ENCODE measurements at places on chromosomes 1 and 21. TPM values are rescaled to one million over a fixed set of nuclear protein-coding genes. Genes with fewer than 3 reads are reported as not detected.

VANGL2 gene
- 3.4 TPM for total RNA-seq

DNA sequence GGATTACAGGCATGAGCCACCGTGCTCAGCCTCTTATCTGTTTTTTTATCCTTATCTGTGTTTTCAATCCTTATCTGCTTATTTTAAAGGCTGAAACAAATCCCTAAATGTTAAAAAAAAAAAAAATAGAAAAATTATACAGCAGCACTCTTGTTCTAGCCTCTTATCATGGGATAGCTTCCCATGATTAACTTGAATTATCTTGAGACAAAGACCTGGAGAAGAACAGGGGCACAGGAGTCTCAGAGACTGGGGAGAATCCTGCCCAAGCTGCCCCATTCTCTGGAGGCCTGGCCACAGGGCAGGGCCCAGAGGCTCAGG is 86.9 kb downstream of the DHRS3 start:
- no peak overlapping the region for H3K27ac ChIP-seq
- no peaks in the 10 kb centered on the region for H3K27me3 ChIP-seq
- DNase-seq, result no peak
- H3K4me1 ChIP-seq, result peaks cover 10% of the 10 kb centered on the region

DIO1 gene
- not detected for total RNA-seq

GPR161 gene
- total RNA-seq, result 3.0 TPM

DNA sequence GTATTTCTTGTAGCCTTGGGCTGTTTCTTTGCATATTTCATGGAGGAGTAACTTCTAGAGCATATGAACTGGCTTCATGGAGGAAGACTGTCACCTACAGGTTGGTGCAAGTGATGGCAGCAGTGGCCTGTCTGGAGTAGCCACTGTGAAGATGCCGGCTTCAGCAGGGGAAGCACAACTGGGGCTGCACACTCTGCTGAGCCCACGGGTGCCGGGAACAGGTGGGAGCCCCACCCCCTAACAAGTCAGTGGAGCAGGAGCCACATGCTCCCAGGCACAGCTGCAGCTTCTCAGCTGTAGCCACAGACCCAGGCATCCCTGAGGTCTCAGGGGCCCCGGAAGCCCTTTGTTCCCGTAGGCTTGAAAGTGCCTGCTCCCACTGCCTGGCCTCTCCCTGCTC is 43.2 kb upstream of the C1orf185 start:
- H3K4me1 ChIP-seq, result no peaks in the 10 kb centered on the region
- H3K4me3 ChIP-seq, result no peak overlapping the region
- H3K36me3 ChIP-seq, result no peaks in the 10 kb centered on the region
- DNase-seq, result no peak
- H3K27me3 ChIP-seq, result no peaks in the 10 kb centered on the region
- H3K27ac ChIP-seq, result no peak overlapping the region

DNA sequence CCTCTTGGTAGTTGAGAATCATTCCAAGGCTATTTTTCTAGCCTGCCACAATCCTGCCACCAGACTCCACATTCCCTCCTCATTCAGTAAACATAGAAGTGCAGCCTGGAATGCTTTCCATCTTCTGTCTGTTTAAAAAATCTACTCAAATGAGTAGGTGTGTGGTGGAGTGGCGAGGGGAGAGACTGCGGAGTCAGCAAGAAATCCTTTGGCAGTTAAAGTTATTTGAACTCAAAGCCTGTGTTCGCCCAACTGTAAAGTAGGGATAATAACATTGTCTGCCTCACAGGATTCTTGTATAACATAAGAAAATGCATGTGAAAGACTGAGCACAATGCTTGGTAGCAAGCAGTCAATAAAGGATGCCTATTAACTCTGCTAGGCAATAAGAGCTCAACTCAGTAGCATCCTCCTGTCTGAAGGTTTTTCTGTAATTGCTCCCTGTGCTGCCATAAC is 22.2 kb upstream of the DPT start:
- no peaks in the 10 kb centered on the region for H3K36me3 ChIP-seq
- no peak overlapping the region for H3K4me3 ChIP-seq
- H3K27me3 ChIP-seq, result peaks cover 4% of the 10 kb centered on the region

DNA sequence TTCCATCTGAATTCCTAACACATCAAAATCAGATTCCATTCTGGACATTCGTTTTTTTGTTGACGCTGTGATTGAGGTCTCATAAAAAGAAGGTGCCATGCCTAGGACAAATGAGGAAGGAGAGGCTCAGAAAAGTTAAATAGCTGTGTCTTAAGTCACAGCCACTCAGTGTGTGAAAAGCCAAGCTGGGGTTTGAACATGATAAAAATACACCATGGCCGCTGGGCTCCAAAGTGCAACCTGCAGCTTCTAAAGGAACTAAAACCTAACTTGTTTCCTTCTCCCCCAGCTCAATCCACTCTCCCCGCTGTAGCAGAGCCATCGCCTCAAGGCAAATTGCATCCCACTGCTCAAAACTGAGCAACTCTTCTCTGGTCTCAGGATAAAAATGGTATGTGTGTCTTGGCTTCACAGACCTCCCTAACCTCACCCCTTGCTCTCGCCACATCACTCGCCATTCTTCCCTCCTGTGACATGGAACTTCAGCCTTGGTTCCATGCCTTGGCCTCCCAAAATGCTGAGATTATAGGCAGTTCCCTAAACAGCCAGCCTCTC is 22.1 kb upstream of the FAM20B start:
- no peaks in the 10 kb centered on the region for H3K36me3 ChIP-seq
- H3K27me3 ChIP-seq, result no peaks in the 10 kb centered on the region
- peaks cover 7% of the 10 kb centered on the region for H3K4me1 ChIP-seq
- no peak for DNase-seq
- peak overlapping the region; percentile 43 for H3K27ac ChIP-seq

SPATA46 gene
- total RNA-seq, result not detected

DNA sequence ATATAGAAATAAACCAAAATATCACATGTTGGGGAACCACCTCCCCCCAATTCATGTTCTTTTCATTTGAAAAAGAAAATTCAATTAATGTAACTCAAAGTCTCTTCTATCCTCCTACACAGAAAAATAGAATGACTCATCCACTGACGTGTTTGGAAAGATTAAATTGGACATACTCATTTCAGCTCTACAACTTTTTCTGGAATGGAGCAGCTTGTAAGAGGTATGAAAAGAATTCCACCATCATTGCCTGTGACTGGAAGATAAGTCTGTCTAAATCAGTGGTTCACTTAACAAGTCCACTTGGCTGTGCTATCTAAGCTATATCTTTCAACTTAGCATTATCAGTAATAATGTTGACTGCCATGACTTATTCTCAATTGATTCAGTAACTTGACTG is 702.3 kb downstream of the BRINP3 start:
- DNase-seq, result no peak
- H3K36me3 ChIP-seq, result no peaks in the 10 kb centered on the region
- H3K27ac ChIP-seq, result no peak overlapping the region
- no peak overlapping the region for H3K4me3 ChIP-seq
- no peaks in the 10 kb centered on the region for H3K27me3 ChIP-seq
- H3K4me1 ChIP-seq, result no peaks in the 10 kb centered on the region

DNA sequence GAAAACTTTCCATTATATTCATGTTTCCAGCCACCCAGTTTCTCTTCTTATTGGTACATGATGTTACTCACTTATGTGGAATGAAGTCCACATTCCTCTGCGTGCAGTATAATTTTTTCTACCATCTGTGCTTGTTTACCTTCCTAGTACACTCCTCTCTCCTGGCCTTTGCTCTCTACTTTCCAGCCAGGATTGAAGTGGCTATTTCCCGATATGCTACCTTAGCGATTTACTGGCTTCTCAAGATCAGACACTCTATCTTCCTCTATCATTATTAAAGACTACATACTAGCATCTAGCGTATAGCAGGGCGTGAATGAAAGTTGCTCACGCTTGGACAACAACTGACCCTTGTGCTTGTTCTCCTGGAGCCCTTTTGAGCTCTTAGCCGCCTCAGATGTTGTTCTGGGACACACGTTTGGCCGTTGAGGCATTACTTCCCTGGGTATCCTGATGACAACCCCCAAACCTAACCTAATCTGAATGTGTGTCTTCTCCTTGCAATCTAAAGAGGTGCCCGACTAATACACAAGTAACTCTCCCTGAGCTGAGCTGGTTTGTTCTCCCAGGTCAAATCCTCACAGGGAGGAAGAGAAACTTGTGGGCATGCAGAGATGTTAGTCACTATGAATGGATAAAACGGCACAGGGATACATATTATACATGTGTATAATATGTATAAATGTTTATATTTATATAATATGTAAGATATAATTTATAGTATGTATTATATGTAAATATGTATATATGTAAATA is 13.4 kb upstream of the MTARC2 start:
- no peak overlapping the region for H3K27ac ChIP-seq
- DNase-seq, result no peak
- H3K4me1 ChIP-seq, result peaks cover 8% of the 10 kb centered on the region
- H3K27me3 ChIP-seq, result no peaks in the 10 kb centered on the region
- no peak overlapping the region for H3K4me3 ChIP-seq
- no peaks in the 10 kb centered on the region for H3K36me3 ChIP-seq

FH gene
- 36.1 TPM for total RNA-seq

SYPL2 gene
- 1.9 TPM for total RNA-seq

- no peaks in the 10 kb centered on the region for H3K27me3 ChIP-seq
- H3K27ac ChIP-seq, result no peak overlapping the region
- DNase-seq, result peak; percentile 17
- H3K36me3 ChIP-seq, result no peaks in the 10 kb centered on the region
- H3K4me1 ChIP-seq, result no peaks in the 10 kb centered on the region
- H3K4me3 ChIP-seq, result no peak overlapping the region
These were observed 122.8 kb downstream of the ACTL8 start for GRCh38 chr1:17877896-17878295.

USP25 gene
- 59.9 TPM for total RNA-seq

DNA sequence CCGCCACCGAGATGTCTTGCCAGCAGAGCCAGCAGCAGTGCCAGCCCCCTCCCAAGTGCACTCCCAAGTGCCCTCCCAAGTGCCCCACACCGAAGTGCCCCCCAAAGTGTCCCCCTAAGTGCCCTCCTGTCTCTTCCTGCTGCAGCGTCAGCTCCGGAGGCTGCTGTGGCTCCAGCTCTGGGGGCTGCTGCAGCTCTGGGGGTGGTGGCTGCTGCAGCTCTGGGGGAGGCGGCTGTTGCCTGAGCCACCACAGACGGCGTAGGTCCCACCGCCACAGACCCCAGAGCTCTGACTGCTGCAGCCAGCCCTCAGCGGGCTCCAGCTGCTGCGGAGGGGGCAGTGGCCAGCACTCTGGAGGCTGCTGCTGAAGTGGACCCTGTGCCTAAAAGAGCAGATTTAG is 1.4 kb downstream of the LCE1F start:
- no peak for DNase-seq
- H3K4me1 ChIP-seq, result no peaks in the 10 kb centered on the region
- H3K27ac ChIP-seq, result no peak overlapping the region
- H3K4me3 ChIP-seq, result no peak overlapping the region

PAX7 gene
- total RNA-seq, result not detected

- H3K4me1 ChIP-seq, result peaks cover 5% of the 10 kb centered on the region
- DNase-seq, result peak; percentile 62
- no peak overlapping the region for H3K27ac ChIP-seq
These were observed 64.8 kb downstream of the FAM163A start for GRCh38 chr1:179807691-179808485.

GRCh38 chr1:41837691-41838090 is 81.0 kb downstream of the HIVEP3 start:
- DNase-seq, result no peak
- H3K27me3 ChIP-seq, result no peaks in the 10 kb centered on the region
- no peak overlapping the region for H3K4me3 ChIP-seq
- no peaks in the 10 kb centered on the region for H3K36me3 ChIP-seq
- no peak overlapping the region for H3K27ac ChIP-seq

TNFAIP8L2 gene
- 45.3 TPM for total RNA-seq

- H3K27me3 ChIP-seq, result no peaks in the 10 kb centered on the region
- no peaks in the 10 kb centered on the region for H3K4me1 ChIP-seq
- H3K4me3 ChIP-seq, result no peak overlapping the region
- peaks cover 100% of the 10 kb centered on the region for H3K36me3 ChIP-seq
These were observed 22.7 kb downstream of the UTP25 start for GRCh38 chr1:209850342-209850979.

- H3K4me1 ChIP-seq, result peaks cover 21% of the 10 kb centered on the region
- no peak for DNase-seq
- H3K27me3 ChIP-seq, result no peaks in the 10 kb centered on the region
- no peak overlapping the region for H3K27ac ChIP-seq
- H3K36me3 ChIP-seq, result peaks cover 41% of the 10 kb centered on the region
- no peak overlapping the region for H3K4me3 ChIP-seq
These were observed 166.7 kb downstream of the CLIC6 start for GRCh38 chr21:34835526-34835925.

DNA sequence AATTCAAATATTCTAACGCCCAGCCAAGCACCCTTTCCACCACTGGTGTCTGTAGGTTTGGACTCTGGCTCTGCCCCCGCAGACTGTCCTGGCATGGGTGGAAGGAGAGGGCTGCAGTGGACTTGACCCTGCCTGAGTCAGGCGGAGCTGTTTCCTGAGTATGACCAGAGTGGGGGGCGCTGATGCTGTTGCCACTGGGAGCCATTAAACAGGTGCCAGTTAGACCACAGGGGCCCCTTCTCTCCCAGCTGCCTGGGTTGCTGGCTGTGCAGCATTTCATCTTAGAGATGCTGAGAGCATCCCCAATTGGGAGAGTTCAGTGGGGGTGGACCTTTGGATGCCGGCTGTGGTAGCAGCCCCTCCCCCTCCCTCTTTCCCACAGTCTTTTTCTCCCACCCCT is 539.5 kb downstream of the MATN1 start:
- DNase-seq, result no peak
- peaks cover 11% of the 10 kb centered on the region for H3K27me3 ChIP-seq
- no peak overlapping the region for H3K27ac ChIP-seq

- peaks cover 24% of the 10 kb centered on the region for H3K36me3 ChIP-seq
- H3K27me3 ChIP-seq, result no peaks in the 10 kb centered on the region
- H3K4me1 ChIP-seq, result no peaks in the 10 kb centered on the region
These were observed 99.1 kb downstream of the MT1HL1 start for GRCh38 chr1:236904892-236905741.

DNA sequence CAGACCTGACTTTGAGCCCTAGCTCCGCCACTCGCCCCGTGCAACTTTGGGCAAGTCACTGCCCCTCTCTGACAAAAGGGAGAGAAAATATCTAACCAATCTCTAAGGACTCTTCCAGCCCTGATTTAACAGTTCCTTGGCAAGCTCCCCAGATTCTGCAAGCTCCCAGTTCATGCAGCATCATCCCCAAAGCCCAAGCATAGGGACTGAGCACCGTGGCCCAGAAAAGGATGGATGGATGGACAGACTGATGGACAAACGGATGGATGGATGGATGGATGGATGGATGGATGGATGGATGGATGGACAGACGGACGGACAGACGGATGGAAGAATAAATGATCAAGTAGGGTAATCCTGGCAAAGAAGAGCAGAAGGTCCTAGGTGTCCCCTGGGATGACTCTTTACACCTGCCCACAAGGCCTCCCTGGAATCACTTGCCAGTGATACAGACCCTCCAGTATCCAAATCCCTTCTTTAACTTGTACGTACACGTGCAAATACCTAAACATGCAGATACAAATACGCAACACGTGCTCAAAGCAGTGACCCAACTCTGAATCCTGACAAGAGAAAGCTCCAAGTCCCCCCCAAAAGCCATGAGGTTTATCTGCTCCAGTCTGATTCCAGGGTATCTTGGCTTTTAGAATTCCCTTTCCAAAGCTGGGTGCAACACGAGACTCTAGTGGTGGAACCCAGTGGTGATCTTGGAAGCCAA is 16.0 kb downstream of the IFFO2 start:
- no peaks in the 10 kb centered on the region for H3K27me3 ChIP-seq
- H3K36me3 ChIP-seq, result no peaks in the 10 kb centered on the region
- no peak overlapping the region for H3K4me3 ChIP-seq
- H3K27ac ChIP-seq, result no peak overlapping the region
